ENCODE measurements at places on chromosomes 7 and 10.
A peak's percentile ranks its signal among the peaks of the same experiment; 100 is the strongest.

DNA sequence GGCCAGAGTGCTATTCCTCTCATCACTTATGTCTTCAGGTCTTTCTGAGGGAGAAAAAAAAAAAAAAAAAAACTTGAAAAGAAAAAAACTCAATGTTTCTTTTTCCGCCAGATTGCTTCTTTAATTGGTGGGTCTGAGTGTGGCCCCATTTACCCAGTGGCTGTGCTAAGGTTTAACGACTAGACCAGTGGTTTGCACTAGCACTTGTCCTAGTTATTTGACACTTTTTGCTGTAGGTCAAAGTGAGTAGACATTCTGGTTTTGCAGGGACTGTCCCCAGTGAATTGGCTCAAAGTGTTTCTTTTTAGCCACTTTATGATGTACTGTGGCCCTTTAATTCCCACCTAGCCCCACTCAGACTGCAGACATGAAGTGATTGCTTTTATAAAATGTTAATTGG lies 273.3 kb downstream of the PTEN start:
- H3K36me3 ChIP-seq = no peaks in the 10 kb centered on the region
- H3K27ac ChIP-seq = no peak overlapping the region
- no peaks in the 10 kb centered on the region for H3K27me3 ChIP-seq
- H3K4me1 ChIP-seq = no peaks in the 10 kb centered on the region
- DNase-seq = no peak

DNA sequence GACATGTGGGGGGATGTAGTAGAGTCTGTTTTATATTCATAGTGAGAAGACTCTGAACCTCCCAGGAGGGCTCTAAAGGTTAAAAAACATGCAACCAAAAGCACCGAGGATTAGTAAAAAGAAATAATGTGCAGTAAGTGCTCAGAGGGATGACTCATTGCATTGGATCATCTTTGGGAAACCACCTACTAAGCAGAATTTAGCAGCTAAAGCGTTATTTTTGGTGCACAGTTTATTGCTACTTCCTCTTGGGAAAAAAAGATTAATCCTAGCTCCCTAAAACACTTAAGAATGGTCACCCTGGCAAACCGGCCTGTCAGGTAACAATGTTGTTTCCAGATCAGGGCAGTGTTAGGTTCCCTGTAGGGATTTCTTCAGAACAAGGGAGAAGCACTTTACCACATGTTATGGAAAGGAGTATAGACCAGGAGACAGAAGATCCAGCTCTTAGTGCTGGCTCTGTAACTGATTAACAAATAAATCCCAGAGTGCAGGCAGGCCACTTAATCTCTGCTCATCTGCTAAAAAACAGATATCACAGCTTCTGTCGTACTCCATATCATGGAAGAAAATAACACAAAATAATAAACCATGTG lies 44.8 kb upstream of the FAM133B start:
- H3K4me3 ChIP-seq = no peak overlapping the region
- no peaks in the 10 kb centered on the region for H3K4me1 ChIP-seq
- H3K27me3 ChIP-seq = no peaks in the 10 kb centered on the region
- no peak for DNase-seq

DNA sequence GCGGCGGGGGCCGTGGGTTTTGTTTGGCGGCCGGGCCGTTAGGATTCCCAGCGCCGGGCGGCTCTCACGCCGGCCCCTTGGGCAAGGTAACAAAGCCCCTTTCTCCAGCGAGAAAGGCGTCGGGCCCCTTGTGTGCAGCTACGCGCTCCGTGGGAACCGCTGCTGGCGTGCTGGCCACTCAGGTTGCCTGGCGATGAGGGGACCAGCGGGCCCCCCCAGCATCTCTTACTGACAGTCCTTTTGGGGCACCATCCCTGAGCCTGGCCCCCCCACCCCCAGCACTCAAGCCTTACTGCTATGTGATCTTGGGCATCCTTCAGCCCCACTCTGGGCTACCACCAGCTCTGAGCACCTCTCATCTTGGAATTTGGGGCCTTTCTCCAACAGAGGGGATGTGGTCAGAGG lies 1.8 kb downstream of the LFNG start:
- peaks cover 48% of the 10 kb centered on the region for H3K4me1 ChIP-seq
- peak overlapping the region; percentile 4 for H3K4me3 ChIP-seq
- DNase-seq = no peak
- no peaks in the 10 kb centered on the region for H3K27me3 ChIP-seq
- H3K27ac ChIP-seq = no peak overlapping the region
- H3K36me3 ChIP-seq = no peaks in the 10 kb centered on the region

- H3K36me3 ChIP-seq = no peaks in the 10 kb centered on the region
- H3K27ac ChIP-seq = no peak overlapping the region
- no peak overlapping the region for H3K4me3 ChIP-seq
- DNase-seq = no peak
- H3K4me1 ChIP-seq = peaks cover 12% of the 10 kb centered on the region
Measured at GRCh38 chr7:69630292-69630691, 32.0 kb downstream of the AUTS2 start.

- H3K27me3 ChIP-seq = no peaks in the 10 kb centered on the region
- H3K36me3 ChIP-seq = no peaks in the 10 kb centered on the region
- H3K4me3 ChIP-seq = no peak overlapping the region
- DNase-seq = no peak
Measured at GRCh38 chr7:89401690-89402089, 606.2 kb upstream of the TEX47 start.

DNA sequence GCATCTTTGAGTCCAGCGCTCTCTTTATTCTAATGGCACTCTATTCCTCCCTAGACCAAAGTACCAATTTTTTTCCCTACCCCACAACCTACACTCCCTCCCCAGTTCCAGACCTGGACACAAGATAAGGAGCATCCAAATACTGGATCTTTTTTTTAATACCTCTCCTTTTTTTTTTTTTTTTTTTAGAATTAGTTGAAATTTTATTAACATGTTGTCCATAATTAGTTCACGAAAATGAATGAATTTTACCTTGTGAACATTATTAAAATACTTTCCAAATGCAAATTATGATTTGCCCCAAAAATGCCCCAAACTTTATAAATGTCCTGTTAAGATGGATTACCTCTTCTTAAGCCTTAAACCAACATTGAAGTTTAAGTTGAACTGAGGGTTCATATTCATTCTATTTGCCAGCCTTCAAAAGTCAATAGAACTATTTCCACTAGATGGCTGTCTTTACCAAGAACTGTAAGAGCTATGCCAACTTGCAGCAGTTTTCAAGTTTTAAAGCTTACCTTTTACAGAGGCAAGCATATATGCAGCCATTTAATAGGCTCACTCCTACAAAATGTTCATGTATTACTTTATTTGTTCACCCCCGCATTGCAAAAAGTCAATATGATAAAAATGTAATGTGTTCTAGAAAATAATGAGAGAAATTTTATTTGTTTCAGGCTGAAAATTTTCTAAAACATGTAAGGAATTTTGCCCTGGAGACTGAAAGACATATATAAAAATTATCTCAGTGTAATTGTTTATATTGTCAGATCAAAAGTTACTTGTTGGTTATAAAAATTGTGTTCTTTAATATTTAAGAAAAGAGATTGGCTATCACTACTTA lies 39.7 kb upstream of the TNKS2 start:
- H3K4me1 ChIP-seq = no peaks in the 10 kb centered on the region
- H3K27ac ChIP-seq = no peak overlapping the region
- H3K27me3 ChIP-seq = no peaks in the 10 kb centered on the region
- H3K36me3 ChIP-seq = no peaks in the 10 kb centered on the region
- DNase-seq = no peak

DNA sequence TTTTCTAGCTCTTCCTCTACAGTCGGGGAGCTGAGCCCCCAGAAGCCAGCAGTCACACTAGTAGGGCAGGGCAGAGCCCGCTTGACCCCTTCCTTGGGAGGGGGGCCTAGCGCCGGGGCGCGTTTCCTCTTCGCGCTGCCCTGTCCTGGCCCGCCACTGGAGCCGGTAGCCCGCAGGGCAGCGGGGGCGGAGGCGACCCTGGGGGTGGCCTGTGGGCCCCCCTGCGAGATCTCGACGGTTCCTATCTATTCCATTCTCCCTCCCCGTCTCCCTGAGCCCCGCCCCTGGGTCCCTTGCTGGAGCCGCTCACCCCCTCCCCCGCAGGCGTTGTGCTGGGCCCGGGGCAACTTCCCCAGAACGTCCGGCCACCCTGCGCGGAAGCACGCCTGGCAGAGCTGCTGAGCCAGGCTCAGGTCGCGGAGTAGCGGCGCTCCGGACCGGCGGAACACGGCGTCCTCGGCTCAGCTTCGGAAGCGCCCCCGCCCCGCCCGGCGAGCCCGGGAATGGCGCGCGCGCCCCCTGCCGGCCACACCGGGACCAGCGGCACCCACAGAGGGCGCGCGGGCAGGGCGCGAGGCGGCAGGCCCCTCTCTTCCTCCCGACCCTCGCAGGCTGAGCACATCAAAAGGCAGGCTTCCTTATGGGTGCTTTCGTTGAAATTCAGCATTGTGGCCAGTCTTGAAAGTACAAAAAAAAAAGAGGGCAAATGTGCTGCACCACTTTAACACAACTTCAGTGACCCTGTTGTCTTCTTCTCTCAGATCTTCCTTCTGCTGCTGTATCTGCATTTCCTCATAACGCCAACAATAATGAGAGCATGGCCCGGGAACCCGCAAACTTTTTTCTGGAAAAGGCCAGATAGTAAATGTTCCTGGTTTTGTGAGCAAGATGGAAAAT lies 327.6 kb downstream of the TNS3 start:
- H3K4me3 ChIP-seq = peak overlapping the region; percentile 61
- H3K4me1 ChIP-seq = peaks cover 9% of the 10 kb centered on the region
- H3K27me3 ChIP-seq = no peaks in the 10 kb centered on the region
- no peaks in the 10 kb centered on the region for H3K36me3 ChIP-seq
- peak overlapping the region; percentile 90 for H3K27ac ChIP-seq

- DNase-seq = no peak
- H3K4me3 ChIP-seq = no peak overlapping the region
- no peak overlapping the region for H3K27ac ChIP-seq
Measured at GRCh38 chr7:45161842-45162241, 4.3 kb downstream of the RAMP3 start.

GRCh38 chr10:120987359-120987758 lies 136.2 kb downstream of the WDR11 start:
- H3K4me1 ChIP-seq = no peaks in the 10 kb centered on the region
- H3K27ac ChIP-seq = no peak overlapping the region

DNA sequence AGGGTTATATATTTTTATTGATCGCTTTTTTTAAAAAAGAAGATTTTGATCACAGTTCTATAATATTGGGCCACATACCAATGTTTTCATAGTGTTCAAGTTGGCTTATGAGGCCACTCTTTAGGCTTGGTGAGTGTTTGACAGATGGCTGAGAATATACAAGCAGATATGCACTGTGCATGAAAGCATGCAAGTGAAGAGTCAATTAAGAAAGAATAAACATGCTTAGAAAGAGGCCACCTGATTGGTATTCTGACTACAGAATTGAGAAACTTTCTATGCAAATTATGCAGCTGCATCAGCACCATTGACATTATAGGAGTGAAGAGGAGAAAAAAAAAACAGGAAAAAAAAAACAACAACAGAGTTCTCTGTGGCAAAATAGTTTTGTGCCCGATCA lies 39.9 kb downstream of the CABCOCO1 start:
- H3K4me3 ChIP-seq = no peak overlapping the region
- no peaks in the 10 kb centered on the region for H3K36me3 ChIP-seq
- H3K4me1 ChIP-seq = peaks cover 8% of the 10 kb centered on the region
- H3K27ac ChIP-seq = no peak overlapping the region
- no peak for DNase-seq
- H3K27me3 ChIP-seq = no peaks in the 10 kb centered on the region

DNA sequence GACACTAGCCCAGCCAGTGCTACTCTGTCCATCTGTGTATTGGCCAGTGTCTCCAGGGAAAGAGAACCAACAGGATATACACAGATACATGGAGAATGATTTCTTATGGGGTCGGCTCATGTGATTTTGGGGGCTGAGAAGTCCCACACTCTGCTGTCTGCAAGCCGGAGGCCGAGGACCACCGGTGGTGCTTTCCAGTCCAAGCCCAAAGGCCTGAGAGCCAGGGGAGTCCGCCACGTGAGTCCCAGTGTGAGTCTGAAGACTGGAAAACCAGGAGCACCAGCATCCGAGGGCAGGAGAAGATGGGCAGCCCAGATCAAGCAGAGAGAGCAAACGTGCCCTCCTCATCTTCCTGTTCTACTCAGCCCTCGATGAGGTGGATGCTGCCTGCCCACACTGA lies 71.5 kb downstream of the C10orf143 start:
- no peak overlapping the region for H3K4me3 ChIP-seq
- H3K27me3 ChIP-seq = no peaks in the 10 kb centered on the region
- H3K36me3 ChIP-seq = no peaks in the 10 kb centered on the region
- no peak overlapping the region for H3K27ac ChIP-seq

GRCh38 chr7:155038335-155038734 lies 31.8 kb upstream of the HTR5A start:
- no peak overlapping the region for H3K4me3 ChIP-seq
- no peaks in the 10 kb centered on the region for H3K27me3 ChIP-seq

- no peaks in the 10 kb centered on the region for H3K36me3 ChIP-seq
- H3K4me1 ChIP-seq = no peaks in the 10 kb centered on the region
- H3K27ac ChIP-seq = no peak overlapping the region
- H3K4me3 ChIP-seq = no peak overlapping the region
- no peaks in the 10 kb centered on the region for H3K27me3 ChIP-seq
Measured at GRCh38 chr10:77987671-77988255, 41.6 kb downstream of the POLR3A start.

DNA sequence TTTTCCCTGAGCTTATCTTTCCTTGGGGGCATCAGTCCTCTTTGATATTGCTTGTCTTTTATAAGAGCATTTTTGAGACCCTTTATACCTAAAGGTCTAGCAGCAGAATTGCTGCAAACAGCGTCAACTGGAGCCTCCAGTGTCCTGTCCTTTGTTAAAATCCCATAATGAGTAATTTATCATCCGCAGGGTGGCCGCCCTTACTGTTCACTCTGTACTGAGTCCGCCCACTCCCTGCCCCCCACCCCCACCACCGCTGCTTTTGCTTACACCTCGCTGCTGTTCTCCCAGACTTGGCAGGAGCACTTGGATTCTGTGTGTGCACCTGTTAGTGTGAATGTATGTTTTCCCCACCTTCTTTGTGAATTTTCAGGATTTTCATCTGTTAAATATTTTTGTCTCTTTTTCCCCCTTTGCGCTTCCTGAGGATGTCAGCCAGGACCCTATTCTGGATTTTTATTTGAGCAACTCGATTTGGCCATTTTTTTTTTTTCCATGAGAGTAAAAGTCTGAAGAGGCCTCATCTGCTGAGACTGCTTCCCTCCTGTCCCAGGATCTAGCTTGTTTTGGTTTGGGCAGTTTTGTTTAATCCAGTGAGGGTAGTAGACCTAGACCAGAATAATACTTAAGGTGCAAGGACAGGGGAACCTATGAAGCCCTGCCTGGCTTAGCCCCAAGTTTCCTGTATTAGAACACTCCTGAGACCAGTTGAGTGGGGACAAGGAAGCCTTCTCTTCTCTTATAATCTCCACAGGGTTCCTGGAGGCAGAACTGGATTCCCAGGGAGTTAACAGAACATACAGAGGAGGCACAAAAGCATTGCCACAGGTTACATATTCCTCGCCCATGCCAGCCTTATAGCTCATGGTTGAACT lies 8.2 kb downstream of the AGFG2 start:
- H3K36me3 ChIP-seq = no peaks in the 10 kb centered on the region
- H3K27ac ChIP-seq = peak overlapping the region; percentile 92
- H3K27me3 ChIP-seq = no peaks in the 10 kb centered on the region
- no peak for DNase-seq
